ENCODE measurements at places on chromosomes 5 and 9. TPM values are rescaled to one million over a fixed set of nuclear protein-coding genes. Genes with fewer than 3 reads are reported as not detected.

DNA sequence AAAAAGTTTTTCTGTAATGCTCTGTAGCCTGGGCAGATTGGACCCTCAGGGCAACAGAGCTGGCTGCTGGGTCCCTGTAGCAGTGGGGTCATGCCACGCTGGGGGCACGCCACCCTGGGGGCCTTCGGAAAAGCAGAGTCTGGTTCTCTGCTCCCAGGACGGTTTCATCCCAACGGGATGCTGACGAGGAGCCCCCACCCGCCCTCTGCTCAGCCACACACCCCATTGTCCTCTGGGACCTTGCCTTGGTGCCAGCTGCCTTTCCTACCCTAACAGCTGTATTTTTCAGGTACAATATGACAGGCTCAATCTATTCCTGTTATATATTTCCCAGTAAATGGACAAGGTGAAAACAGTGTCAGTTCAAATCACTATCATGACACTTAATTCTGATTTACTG is 29.0 kb upstream of the MVB12B start:
- DNase-seq = no peak

DNA sequence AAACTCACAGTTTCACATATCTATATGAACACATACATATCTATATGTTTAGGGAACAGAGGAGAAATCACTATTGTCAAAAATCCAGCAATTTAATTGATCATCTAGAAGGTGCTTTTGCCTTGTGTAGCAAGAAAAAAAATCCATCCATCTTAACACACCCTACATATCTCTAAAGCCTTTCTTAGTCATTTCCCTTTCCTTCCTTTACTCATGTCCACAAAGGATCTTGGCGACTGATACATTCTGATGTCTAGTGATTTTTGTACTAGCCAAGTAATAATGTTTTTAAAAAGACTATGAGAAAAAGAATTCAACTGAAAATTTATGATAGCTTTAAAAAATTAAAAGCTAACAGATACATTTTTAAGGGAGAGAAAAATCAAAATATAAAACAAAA is 22.5 kb downstream of the ZDHHC21 start:
- DNase-seq = no peak

The NDUFS4 gene
- total RNA-seq = 55.9 TPM

The CTNNA1 gene
- 162 TPM for total RNA-seq

The NMUR2 gene
- total RNA-seq = not detected

DNA sequence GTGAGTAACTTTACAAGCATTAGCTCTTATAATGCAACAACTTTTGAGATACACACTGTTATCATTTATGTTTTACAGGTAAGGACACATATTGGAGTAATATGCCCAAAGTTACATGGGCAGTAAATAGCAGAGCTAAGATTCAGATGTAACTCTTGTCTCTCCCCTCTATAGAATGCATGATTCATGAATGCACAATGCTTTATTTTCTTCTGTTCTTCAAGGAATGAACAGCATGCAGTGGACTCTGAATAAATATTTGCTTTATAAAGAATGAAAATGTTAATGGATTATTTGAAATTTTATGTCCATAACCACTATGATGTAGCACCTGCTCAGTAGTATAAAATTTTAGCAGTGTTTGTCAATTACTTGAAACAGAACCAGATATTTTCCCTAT is 629.5 kb downstream of the KCTD16 start:
- DNase-seq = no peak

The CEL gene
- total RNA-seq = 0.73 TPM

DNA sequence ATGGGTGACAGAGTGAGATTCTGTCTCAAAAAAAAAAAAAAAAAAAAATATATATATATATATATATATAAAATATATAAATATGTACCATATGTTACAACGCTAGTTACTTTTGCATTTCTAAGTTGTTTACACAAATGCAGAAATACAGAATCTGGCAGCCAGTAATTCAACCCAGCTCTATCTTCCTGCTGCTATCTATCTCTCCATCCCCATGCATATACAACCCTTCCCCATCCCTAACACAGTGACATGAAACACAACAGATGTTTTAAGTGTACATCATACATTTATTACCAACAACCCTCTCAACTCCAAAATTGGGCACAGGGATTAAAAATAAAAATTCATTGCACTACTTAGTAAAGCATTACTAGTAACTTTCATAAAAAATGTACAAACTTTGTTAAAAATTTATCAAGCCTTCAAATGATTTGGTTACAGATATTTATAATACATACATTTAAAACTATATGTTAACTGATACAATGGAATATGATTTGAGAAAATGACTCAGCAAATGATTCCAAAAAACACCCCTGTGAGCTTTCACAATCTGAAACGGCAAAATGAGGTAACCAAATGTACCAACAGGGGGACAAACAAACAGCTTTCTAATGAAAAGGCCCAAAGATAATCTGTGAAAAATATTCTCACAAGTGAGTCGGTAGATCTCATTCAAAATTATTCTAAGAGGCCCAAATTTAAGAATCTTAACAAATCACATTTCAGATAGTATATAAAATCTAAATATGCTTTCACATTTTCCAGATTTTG is 63.8 kb downstream of the RNF38 start:
- no peak for DNase-seq

All from cerebellum (tissue), 4 donors.